Esophagus squamous epithelium (tissue), 5 donors: ENCODE measurements at places on chromosomes 4 and X. TPM values are rescaled to one million over a fixed set of nuclear protein-coding genes. Genes with fewer than 3 reads are reported as not detected.

GRCh38 chrX:153674219-153674851 is 722 bp upstream of the PNCK start:
- DNase-seq, result no peak

- no peak for DNase-seq
Observed at GRCh38 chr4:28146191-28146590, 1285.5 kb downstream of the STIM2 start.

DNA sequence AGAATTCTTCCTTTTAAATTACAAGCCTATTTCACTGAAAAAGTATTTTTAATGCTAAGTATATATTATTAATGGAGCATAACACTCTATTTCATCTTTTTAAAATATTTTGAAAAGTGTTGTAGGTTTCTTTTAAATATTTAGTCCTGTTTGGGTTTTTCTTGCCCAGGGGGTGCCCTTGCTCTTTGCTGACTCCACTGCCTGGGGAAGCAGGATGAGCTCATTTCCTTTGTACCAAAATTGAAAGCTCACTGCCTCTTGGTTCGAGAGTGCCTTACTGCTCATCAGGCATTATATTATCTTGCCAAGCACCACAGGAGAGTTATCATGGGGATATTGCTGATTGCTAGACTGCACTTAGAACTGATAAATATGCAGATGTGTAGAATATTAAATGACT is 819.2 kb downstream of the PCDH18 start:
- DNase-seq, result no peak

DNA sequence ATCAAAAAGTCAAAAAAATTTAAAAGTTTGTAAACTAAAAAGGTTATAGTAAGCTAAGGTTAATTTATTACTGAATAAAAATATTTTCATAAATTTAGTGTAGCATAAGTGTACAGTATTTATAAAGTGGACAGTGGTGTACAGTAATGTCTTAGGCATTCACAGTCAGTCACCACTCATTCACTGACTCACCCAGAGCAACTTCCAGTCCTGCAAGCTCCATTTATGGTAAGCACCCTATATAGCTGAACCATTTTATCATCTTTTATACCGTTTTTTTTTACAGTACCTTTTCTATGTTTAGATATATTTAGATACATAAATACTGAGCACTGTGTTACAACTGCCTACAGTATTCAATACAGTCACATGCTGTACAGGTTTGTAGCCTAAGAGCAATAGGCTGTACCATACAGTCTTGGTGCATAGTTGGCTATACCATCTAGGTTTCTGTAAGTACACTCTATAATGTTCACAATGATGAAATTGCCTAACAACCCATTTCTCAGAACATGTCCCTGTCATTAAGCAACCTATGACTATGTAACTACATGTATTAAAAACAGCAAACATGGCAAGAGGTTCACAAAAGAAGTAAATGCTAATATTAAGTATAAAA is 18.6 kb downstream of the ACSL4 start:
- DNase-seq, result no peak

DNA sequence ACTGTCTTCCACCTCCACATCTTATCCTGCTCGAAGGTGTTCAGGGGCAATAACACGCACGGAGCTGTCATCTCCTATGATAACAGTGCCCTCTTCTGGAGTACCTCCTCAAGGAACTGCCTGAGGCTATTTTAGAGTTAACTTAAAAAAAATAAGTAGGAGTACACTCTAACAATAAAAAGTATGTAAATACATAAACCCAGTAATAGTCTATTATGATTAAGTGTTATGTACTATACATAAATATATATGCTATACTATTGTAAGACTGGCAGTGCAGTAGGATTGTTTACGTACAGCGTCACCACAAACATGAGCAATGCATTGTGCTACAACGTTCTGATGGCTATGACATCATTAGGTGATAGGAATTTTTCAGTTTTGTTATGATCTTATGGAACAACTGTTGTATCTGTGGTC is 34.5 kb upstream of the TLR2 start:
- no peak for DNase-seq

DNA sequence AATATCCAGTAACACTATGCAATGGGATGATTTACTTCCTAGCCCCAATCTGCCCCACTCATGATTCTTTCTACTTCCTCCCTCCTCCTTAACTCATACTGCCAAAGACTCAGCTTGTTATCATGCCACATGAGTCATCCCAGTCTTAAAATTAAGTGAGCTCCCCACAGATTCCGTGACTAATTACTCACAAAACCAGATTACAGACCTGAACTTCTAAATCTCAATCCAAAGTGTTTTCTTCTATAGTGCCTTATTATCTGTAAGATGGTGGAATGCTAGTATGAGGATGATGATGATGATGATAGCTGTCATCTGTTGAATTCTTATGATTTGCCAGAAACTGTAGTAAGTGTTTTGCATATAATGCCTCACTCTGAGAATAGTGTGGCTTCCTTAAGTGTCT is 27.7 kb upstream of the GPC3 start:
- DNase-seq, result no peak

DNA sequence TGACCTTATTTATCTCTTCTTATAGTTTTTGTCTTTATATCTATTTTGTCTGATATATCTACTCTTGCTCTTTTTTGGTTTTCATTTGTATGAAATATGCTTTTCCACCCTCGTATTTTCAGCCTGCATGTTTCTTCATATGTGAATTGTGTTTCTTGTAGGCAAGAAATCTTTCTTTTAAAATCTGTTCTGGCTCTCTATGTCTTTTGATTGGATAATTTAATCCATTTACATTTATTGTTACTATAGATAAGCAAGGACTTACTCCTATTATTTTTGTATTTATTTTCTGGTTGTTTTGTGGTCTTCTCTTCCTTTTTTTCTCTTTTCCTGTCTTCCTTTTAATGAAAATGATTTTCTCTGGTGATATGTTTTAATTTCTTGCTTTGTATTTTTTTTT is 403.1 kb downstream of the DCAF12L2 start:
- no peak for DNase-seq

DNA sequence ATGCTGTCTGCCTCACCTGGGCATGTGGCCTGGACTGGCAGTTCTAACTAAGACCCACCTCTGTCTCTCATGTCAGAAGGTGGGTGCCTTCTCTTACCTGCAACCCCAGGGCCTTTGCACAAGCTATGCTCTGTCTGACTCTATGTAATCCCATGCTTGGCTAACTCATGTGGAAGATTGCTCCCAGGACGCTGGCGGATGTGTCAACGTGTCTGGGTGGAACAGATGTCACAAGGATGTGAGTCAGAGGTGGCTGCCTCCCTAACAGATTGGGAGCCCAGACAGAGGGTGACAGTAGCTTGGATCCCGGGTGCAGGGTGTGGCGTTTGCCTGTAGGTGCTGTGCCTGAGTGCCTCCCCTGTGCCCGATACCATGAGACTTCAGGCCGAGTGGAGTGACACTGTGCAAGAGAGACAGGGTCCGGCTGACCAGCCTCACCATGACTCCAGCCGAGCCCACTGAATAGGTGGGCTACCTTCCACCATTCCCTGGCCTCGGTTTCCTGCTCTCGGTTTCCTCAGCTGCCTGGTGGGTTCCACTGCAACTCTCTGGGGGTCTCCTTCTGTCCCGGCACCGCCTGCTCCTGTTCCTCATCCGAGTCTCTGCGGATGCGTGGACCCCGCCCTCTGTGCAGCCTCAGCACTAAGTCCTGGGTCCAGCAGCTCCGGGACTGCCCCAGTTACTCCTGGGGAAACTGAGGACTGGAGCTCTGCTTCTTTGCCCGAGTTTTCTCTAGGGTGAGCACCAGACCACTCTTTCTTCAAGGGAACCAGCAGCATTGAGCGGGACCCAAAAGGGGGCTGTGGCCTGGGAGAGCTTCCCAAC is 11.0 kb downstream of the SH3BP2 start:
- no peak for DNase-seq

- DNase-seq, result no peak
Observed at GRCh38 chr4:98641376-98641775, 17.0 kb downstream of the TSPAN5 start.

- no peak for DNase-seq
Observed at GRCh38 chr4:55175779-55176231, 50.4 kb upstream of the KDR start.

GRCh38 chrX:57353472-57354132 is 67.1 kb downstream of the FAAH2 start:
- no peak for DNase-seq

DNA sequence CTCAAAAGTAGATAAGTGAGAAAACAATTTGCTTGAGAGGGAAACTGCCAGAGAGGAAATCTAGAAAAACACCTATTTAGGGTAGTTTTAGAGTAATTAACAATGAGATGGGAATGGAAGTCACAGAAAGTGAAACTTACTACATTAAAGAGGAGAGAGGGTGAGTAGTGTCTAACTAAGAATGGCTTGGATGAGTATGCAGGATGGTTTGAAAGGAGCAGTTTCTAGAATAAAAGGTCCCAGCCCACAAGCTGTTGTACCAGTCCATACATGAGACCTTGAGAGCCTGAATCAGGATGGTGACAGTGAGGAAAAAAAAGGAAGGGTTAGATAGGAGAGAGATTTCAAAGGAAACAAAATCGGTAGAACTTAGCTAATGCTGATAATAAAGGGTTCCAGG is 1.3 kb downstream of the GAR1 start:
- DNase-seq, result no peak

DNA sequence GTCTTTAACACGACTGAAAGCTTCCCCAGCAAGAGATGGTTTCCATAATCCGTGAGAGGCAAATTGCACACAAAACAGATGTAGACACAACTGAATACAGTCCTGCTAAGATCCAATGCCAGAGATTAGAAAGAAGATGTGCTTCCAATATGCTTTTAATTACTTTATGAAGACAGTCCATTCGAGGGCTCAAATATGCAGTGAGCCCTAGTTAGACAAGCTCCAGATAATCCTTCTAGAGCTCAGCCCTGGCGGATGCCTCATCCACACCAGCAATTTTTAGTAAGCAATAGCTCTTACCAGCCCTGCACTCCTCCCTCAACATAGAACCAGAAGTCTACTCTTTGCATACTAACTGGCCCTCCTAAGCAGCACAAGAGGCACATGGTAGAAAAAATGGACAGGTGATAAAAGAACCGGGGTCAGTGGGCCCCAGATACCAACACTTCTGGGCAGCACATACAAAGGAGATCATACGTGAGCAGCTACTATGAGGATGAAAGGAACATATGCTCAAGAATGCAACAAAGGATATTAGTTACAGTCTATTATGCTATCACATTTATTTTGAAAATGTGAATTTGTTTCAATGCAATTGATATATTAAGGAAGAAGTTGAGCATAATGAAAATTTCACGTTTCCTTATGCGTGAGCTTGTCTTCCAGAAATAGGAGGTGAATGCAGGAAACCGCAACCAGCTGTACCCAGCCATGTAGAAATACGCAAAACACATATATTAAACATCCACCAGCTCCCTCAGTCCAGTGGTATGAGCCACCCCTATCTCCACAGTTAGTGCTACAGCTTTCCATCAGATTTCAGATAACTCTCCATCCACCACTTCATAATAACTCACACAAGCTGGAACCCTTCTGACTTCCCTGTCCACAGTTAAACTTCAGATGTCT is 34.3 kb downstream of the GPC4 start:
- no peak for DNase-seq

GRCh38 chr4:165191348-165191656 is 16.1 kb upstream of the KLHL2 start:
- no peak for DNase-seq

DNA sequence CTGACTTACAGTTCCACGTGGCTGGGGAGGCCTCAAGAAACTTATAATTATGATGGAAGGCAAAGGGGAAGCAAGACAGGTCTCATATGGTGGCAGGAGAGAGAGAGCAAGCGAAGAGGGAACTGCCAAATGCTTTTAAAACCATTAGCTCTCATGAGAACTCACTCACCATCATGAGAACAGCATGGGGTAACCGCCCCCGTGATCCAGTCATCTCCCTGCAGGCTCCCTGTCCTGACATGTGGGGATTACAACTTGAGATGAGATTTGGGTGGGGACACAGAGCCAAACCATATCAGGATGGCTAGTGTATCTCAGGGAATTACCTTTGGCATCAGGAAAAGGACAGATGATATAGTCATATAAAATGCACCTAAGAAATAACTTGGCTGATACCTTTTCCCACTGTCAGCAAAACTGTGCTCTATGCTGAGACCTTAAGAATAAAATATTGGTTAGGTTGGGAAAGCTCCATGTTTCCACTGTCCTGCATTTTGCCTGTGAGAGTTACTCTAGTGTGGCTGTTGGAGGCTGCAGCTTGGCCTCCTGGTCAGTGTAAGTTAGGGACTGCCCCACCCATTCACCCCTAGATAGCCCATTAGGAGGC is 110.3 kb downstream of the UCHL1 start:
- no peak for DNase-seq

DNA sequence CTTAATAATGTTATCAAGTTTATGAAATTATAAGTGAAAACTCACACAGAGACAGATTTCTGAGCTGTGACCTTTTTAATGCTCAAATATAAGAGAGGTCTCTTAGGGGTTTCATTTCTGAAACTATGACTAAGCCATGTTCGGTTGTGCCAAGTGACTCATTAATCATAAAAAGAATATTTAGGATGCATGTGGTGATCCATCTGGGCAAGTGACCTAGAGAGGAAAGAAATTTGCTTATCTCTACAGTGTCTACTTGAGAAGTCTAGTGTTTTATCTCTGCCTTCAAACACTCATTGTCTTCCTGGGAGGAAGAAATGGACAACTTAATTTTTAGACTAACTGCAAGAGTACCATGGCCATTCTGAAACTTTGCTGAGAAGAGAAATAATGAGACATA is 545.3 kb upstream of the GRID2 start:
- DNase-seq, result no peak

DNA sequence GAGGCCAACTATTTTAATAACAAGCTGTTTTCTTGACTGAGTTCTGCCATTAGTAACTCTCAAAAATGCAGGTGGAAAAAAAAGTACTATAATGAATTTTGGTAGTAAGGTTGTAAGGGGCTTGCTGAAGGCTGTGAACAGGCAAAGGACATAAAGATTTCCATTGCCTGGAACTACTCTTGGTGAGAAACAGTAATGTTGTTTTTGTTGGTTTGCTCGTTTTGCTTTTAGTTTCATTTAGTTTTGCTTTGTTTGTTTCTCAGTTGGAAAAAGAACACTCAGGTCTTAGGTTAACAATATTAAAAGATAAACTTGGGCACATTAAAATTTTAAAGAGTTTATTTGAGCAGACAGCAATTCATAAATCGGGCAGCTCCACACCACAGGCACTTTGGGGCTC is 824.5 kb upstream of the HTR2C start:
- no peak for DNase-seq

- DNase-seq, result no peak
Observed at GRCh38 chr4:76562161-76562560, 127.1 kb downstream of the SHROOM3 start.

DNA sequence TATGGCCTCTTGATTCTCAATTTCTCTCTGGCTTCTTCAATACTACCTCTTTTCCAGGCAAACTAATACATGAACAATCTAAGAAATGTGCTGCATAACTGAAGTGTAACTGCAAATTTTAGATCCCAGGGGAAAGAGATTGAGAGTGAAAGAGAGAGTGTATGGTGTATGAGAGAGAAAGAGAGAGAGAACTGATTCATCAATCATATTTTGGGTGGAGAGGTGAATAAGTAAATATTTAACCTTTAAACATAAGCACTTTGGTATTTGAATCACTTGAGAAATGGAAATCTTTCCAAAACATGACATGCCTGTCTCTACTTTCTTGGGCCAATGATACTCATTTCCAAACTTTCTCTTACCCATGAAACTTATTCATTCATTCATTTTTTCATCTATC is 147.2 kb upstream of the DIPK2B start:
- DNase-seq, result no peak

Gene DGAT2L6
- total RNA-seq, result not detected

Gene PPEF1
- not detected for total RNA-seq

Gene LINC00632
- total RNA-seq, result 1.1 TPM

Gene ARSJ
- 2.7 TPM for total RNA-seq

Gene MAP3K15
- not detected for total RNA-seq

Gene MAGEA12
- total RNA-seq, result not detected

Gene CYLC1
- not detected for total RNA-seq

Gene ERCC6L
- 0.76 TPM for total RNA-seq
